Stimulated activated CD8-positive, alpha-beta memory T cell treated with anti-CD3 and anti-CD28 coated beads, Interleukin-4, amount 100 ng/mL, for 48 hours (primary cell): ENCODE measurements at places on chromosomes 11 and 22.

GRCh38 chr11:121592708-121593107, 139.9 kb upstream of the SORL1-AS1 start:
- no peak for DNase-seq

GRCh38 chr11:44928144-44928543, 22.5 kb downstream of the TP53I11 start:
- no peak for DNase-seq

DNA sequence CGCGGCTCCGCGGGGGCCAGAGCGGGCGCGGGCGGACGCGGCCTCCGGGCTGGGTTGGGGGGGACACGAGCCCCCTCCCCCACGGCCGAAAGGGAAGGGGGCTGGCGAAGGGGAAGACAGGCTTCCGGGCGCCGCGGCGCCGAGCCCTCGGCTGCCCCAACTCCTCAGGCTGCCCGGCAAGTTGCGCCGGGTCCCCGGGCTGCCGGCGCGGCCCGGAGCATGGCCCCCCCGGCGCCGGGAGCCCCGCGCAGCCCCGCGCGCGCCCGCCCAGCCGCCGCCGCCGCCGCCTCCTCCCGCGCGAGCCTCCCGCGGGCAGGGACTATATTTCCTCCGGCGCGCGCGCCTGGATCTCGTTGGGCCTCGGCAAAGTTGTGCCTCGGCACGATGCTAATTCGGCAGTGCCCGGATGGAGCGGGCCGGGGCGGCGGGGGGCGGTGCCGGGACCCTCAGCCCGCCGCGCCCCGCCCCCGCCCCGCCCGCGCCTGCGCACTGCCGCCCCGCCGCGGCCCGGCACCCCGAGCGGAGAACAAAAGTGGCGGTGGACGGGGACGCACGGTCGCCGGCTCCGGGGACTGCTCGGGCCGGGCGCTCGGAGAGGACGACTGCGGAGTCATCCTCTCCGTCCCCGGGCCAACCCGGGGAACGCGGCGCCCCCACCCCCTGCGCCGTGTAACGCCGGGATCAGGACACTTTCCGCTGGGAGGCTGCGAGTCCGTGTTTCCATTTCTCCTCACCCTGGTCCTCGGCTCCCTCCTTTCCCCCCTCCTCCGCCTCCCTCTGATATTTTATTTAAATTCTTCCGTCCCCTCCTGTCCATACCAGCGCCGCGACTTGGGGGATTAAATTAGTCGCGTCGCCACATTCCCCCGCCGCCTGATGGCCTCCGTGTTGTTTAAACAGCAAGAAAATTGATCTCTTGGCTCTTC, at the start of gene PHF21B:
Gene PHF21B (minus strand): TSS at position 400 of the 926 bp plus-strand sequence. CDS start 456 bp downstream, outside the sequence.
- peak; percentile 59 for DNase-seq

DNA sequence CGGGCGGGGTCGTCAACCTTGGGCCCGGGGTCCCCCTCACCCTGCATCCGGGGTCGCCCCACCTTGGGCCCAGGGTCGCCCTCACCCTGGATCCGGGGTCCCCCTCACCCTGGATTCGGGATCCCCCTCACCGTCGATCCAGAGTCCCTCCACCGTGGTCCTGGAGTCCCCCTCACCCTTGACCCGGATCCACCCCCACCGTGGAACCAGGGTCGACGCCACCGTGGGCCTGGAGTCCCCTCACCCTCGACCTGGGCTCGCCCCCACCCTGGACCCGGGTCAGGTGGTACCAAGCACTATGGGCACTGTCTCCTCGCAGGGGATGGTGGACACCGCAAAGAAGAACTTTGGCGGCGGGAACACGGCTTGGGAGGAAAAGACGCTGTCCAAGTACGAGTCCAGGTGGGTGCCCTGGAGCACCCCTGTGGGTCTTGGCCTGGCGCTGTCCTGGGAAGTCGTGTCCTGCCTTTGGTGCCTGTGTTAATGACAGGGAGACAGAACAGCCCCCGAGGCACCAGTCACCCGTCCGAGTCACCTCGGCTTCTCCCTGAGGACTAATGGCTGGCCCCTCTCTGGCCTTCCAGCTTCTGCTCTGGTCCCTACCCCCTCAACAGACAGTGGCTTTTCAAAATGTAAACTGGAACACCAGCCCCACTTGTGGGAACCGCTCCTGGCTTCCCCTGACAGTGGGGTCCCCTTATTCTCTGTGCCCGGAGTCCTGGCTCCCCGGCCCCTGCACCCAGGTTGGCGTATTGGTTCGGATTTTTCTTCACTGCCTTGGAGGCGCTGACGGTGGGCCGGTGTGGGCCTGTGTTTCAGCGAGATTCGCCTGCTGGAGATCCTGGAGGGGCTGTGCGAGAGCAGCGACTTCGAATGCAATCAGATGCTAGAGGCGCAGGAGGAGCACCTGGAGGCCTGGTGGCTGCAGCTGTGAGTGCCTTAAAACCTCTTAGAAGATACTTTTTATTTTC, 762 bp downstream of the CRELD2 start:
- no peak for DNase-seq

DNA sequence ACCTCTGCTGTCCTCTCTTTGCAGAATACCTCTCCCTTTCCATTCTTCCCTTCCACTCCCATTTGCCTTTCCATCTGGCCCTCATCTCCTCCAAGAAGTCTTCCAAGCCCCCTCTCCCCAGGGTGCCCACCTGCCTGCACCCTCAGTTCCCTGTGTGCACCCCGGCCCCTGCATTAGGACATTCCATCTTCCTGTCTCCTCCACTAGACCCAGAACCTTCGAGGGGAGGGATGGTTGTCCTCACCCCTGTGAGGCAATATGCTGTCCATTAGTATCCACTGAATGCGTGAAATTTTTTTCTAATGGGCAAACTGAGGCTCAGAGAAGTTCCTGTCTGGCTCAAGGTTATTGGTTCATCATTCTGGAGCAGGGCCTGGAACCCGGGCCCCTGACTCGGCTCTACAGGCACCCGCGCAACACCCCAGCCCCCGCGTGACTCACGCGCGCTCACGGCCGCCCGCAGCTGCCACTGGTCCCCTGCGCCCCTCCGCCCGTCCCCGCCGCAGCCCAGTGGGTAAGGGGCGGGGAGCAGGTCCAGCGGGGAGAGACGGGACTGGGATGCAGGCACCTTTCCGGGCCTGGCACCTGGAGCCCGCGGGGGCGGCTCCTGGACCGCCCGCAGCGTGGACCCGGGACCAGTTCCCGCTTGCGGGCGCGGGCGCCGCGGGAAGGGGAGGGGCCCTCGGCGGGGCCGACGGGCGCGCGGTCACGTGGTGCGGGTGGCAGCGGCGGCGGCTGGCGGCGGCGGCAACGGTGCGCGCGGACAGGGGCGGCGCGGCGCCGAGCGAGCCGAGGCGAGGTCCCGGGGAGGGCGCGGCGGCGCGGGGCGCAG, 7.0 kb downstream of the SEPTIN3 start:
- peak; percentile 57 for DNase-seq

DNA sequence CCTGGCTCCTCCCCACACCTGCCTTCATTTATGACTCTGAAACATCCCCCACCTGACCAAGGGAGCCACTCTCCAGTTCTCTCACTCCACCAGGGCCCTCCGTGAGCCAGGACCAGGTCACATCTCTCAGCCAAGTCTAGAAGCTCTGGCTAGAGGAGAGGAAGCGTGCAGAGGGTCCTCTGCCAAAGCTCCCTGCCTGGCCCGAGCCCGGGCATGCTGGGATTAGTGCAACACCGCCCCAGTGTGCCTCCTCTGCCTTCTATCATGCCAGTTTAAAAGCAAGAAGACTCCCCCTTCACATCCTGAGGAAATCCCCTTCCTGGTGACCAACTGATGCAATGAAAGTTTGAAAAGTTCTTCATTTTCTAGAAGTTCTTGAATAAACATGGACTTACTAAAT, 23.5 kb downstream of the TP53AIP1 start:
- no peak for DNase-seq

GRCh38 chr22:25420925-25421904, 143.3 kb upstream of the GRK3 start:
- no peak for DNase-seq

DNA sequence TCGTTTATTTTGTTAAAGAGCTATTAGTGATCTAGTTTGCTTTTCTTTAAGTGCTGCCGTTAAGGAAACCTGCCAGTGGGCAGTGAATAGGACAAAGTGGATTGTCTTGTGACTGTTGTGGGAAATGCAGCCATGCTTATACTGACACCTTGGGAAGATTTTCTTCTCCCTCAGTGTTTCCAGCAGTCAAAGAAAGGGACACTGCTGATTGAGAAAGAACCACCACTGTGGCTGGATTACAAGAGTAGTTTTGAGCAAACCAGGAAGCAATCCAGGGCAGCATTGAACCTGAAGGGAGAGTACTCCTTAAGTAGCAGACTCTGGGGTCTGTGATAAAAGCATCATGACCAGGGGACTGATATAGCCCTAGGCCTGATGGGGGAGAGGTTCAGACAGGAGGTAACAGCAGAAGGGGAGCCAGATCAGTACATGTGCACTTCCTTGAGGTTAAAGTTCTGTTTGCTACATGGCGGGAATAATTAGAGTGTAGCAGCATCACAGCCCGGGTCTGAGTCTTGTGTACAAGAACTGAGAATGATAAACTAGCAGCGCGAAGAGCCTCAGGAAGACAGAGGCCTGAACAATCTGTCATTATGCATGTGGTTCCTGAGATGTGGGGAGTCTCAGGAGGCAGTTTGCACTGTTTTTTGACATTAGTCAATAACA, 167.8 kb downstream of the C11orf91 start:
- DNase-seq = no peak

DNA sequence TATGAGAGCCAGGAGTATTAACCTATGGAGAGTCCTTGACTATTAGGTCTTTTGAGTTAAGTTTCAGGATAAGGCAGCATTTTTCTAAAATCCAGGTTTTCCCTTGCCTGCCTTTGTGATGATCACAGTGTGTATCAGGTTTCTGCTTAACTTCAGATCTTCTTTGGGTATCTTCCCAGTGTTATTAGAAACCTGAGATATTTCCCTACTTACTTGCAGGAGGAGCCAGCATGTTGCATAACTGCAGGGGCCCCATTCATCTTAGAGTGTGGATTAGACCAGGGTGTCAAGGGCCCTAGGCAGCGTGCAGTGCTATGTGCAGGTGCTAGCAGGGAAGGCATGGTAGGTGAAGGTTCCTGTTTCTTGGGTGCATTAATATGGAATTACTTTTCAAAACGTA, 69.5 kb downstream of the ZNRF3 start:
- no peak for DNase-seq

DNA sequence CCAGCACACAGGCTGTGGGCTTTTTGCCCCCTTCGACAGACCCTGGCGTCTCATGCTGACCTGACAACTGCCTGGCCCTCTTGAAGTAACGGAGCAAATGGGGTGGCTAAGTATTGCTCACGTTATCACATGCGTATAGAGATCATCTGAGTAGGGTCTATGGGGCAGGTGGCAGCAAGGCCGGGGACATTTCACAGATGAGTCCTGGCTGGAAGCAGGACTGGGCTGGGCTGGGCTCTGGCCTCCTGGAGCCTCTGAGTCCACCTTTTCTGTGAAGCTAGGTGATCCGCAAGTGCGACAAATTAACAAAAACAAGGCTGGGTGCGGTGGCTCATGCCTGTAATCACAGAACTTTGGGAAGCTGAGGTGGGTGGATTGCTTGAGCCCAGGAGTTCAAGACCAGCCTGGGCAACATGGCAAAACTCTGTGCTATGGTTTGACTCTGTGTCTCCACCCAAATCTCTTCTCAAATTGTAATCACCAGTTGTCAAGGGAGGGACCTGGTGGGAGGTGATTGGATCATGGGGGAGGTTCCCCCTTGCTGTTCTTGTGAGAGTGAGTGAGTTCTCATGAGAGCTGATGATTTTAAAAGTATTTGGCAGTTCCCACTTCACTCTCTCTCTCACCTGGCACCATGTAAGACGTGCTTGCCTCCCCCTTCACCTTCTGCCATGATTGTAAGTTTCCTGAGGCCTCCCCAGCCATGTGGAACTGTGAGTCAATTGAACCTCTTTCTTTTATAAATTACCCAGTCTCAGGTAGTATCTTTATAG, 122.0 kb downstream of the MPPED1 start:
- DNase-seq = no peak

DNA sequence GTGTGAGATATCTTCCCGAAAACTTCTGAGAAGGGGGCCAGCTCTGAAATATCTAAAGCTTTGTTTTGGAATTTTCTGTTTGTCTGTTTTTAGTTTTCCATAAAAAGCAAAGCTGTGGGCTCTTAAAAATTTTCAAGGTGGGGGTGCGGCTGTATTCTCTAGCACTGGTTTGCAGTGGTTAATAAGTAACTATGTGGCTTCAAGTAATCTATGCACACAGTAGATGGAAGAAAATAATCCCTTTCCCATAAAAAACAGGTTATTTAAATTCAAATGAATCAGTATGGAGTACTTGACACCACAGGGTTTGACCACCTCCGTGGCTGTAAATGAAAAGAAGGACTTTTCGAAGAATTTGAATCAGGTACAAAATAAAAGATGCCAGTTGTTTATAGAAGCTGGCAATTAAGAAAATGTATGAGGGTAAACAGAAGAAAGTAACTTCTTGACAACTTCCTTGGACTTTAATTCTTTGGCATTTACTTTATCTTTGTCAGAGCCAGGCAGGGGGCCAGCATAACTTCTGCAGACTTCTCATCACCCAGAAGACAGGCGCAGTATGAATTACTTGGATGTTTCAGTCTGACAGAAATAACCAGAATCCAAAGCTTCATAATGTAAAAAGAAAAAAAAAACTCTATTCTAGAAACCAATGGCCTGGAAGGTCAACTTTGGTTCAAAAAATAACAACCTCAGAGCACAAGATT, 981.0 kb downstream of the DLG2 start:
- DNase-seq = no peak

DNA sequence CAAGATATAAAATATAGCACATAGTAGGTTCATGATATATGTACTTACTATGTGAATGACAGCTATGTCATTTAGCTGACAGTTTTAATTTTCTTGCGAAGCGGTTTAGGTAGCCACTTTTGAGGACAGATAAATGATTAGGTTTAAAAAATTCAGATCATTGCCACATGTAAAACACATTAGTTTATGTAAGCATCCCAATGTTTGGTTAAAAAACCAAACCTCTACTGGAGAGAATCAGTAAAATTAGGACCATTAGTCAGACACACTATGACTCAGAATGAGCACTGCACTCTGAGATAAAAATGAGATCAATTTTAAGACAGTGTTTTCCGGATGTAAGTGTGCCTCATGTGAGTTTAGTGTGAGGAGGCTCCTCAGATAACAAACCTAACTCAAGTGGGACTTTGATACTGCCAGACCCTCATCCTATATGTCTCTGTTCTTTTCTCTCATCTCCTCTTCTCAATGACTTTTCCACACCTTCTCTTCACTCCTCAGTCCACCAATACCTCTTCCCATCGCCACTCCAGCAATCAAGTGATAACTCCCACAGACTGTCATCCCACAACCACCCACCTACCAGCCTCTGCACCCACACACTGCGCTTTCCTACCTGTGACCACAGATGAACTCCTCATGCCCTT, 6.8 kb upstream of the OR2AT4 start:
- DNase-seq = no peak

GRCh38 chr11:83545494-83546260, 259.5 kb upstream of the CCDC90B start:
- no peak for DNase-seq

DNA sequence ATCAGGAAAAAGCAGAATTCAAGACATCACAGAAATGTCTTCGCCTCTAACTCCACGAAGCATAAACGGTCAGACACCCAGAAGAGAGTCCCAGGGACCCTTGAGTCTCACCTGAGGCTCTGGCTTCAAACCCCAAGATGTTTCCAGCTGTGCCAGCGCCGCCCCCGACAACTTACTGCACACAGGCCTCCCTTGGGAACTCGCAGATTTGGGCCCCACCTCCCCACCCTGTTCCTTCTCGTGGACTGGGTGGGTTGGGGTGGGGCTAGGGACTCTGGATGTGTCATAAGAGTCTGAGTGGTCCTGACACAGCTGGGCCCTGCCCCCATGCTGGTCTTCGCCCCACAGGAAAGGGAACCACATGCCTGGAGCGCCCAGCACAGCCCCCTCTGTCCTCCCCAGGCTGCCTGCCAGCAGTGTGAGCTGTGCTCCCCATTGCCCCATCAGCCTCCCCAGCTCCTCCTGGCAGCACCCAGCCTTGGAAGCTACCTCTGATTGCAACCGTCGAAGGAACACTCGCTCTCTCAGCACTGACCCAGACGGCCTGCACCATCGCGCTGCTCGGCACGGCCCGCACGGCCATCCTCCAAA, 147.5 kb downstream of the CRYBB2 start:
- DNase-seq = no peak
